Stimulated activated CD4-positive, alpha-beta T cell treated with anti-CD3 and anti-CD28 coated beads, Interleukin-4, amount 100 ng/mL, for 4 hours (primary cell): ENCODE measurements at places on chromosomes 3 and 15.

DNA sequence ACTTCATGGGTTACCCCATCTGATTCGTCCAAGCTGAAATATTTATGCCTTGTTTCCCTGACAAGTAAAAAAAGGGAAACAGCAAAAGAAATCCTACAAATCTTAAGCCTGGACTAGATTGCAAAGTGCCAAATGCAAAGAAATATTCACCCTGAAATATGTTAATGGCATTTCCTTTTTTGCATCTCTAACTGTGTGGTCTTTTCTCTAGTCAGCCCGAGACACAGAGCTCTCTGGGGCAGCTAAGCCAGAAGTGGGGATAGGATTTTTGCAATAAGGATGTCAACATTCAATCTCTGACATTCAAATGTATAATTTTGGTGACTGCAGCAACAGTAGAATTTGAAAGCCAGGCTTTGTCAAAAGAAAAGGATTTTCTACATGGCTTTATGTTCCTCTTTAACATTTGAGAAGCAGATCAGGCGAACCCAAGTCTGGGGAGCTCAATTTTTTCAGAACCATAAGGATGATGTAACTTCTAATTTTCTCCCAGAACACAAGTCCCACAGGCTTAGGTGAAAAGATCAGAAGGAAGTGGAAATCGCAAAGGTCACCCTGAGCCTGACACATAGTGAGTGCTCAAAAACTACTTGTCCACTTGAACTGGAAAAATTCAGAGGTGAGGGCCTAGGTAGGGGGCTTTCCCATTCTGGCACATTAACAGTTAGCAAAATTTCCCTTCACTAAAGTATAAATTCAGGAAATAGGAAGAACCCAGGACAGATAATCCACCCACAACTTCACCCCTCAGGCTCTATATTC lies 28.2 kb upstream of the KCNMB3 start:
- no peak for DNase-seq

DNA sequence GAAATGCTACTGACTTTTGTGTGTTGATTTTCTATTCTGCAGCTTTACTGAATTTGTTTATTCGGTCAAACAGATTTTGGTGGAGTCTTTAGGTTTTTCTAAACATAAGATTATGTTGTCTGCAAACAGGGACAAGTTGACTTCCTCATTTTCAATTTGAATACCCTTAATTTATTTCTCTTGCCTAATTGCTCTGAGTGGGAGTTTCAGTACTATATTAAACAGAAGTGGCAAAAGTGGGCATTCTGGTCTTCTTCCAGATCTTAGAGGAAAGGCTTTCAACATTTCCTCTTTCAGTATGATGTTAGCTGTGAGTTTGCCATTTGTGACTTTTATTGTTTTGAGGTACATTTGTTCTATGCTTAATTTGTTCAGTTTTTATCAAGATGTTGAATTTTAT lies 268.5 kb downstream of the WNT5A start:
- DNase-seq: no peak

DNA sequence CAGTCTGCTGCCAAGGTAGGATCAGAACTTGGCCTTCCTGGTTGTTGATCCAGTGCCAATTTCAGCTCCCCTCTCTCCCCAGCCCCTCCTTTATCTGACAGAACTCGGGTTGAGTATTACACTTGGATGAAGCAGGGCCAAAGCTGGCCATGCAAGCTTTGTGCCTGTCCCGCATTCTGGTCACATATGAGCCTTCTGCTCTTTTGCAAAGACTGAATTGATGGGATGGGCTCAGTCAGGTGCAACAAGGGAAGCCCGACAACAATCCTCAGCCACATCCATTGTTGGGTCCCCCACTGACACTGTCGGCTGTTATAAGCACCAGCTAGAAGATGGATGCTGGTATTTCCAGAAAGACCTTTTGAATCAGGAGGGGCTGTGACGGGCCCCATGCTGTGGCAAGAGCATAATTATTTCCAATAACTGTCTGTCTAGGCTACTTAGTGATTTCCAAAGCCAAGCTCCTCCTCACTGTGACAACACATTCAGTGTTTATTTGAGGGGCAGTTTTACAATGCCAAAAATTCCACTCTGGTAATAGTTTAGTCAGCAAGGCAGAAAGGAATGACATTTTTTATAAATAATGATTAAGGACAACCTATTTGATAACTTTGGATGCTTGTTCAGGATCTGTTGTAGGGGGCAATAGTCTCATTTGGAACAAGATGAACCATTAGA lies 146.8 kb upstream of the FRMD4B start:
- DNase-seq: no peak

DNA sequence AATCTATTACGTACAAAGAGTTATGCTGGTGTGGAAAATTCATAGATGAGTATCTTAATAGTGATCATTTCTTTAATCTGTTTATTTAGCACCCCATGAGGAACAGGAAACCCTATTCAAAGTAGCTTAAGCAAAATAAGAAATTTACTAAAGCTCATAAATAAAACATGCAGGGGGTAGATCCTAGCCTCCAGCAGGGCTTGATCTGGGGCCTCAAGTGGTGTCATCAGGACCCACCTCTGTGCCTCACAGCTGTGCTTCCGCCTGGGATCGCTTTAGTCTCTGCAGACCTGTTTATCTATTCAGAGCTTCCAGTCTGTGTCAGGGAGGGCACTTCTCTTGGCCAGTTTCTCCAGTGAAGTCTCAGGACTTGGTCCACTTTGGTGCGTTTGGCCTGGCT lies 171.0 kb upstream of the SLC24A5 start:
- no peak for DNase-seq

GRCh38 chr3:153144779-153145178 lies 17.2 kb upstream of the RAP2B start:
- no peak for DNase-seq

DNA sequence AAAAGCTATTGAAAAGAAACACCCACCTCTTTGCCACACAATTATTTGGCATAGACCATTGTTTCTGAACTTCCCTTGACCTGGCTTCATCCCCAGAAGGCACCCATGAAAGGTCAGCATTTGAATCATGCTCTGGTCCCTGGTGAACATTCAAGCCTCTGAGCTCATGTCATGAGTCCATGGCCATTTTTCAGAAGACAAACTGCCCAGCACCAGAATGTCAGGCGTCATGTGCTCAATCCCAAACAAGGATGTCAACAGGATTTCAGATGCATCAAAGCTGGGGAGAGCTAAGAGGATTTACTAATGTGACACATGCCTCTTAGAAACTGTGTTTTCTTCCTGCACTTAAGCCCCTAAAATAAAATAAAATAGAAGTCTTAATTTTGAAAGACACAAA lies 41.3 kb downstream of the TMED3 start:
- DNase-seq: no peak

GRCh38 chr3:117346901-117347300 lies 637.3 kb downstream of the TUSC7 start:
- DNase-seq: no peak

DNA sequence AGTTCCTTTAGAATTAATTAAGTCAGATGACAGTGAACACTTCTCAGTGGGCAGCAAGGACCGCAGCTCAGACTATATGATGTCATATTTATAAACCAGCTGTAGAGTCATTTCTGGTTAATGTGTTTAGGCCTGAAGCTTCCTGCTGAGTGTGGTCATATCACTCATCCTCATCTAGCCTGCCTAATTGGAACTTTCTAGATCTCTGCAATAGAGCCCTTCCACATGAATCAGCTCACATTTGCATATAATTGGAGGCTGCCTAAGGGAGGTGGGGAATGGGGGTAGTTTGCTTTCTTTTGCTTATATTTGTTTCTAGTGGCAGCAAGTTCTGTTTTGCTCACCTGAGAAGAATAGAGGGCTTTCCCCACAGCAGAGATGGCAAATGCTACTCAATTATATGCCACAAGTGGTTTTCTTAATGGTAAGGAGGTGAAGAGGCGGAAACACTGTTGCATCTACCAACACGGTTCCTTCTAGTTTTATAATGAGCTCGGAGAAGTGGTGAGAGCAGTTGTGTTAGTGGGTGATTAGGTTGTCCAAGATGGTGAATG lies 148.1 kb downstream of the KLHL25 start:
- peak; percentile 8 for DNase-seq

DNA sequence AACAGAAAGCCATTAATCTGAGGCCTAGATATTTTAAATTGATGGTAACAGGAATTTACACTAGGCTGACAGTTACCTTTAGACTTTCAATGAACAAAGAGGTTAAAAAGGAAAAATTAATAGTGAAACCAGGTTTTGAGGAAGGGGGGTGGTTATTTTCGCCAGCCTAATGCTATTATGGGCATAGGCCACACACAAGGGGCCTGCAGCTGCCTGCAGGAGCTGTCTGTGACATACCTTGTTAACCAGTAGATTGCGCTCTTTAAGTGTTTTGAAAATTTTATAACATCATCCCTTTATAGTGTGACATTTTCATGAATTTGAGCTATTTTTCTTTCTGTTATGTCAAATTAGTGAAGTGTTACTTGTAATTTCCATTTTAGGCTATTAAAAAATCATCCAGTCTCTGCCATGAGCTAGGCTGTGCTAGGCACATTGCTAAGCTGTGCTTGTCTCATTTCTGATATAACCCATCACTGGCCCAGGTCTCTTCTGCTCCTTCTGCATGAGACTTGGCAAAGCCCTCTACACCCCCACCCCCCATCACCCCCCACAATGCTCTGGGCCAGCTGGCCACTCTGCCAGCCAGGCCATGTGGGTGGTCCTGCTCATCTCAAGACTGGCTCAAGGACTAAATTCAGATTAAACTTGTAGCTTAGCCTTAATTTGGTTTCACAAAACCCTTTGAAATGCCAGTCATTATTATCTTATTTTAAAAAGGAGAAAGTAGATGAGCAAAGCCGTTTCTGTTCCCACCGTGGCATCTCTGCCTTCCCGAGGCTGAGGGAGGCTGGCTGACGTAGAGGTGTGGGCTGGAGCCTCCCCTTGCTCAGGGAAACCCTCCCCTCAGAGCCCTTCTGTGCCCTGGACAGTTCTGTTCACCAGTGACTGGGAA lies 48.4 kb upstream of the SEC22A start:
- no peak for DNase-seq

DNA sequence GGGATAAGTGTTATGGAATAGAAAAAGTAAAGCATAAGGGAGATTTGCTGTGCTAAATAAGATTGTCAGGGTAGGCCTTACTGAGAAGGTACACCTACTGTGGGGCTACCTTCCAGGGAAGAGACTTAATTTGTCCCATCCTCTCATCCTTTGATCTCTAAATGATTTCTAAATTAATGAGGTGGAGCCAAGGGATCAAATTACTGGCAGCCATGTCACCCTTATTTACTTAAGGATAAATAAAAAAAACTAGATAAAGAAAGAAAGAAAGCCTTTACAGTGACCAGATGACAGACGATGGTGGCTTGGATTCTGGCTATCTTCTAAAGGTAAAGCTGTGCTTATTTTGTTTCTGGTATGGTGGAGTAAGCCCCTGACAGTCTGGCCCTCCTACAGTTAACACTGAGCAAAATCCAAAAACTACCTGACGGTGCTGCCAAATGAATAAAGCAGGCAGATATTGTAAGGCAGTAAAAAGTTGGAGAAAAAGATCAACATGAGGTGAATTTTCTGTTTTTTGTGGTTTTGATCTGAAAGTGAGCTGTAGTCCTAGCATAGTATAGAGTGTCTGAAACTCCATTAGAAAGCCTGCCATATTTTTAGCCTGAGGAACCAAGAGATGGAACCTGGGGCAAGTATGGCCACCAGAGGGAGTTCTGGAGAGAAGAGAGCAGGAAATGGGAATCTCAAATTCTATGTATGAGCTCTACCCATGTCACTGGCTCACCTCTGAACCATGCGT lies 285.1 kb upstream of the MANF start:
- no peak for DNase-seq

- DNase-seq: no peak
Observed at GRCh38 chr15:29035336-29036285, 149.8 kb downstream of the APBA2 start.
